ENCODE measurements at places on chromosomes 16 and 17.

DNA sequence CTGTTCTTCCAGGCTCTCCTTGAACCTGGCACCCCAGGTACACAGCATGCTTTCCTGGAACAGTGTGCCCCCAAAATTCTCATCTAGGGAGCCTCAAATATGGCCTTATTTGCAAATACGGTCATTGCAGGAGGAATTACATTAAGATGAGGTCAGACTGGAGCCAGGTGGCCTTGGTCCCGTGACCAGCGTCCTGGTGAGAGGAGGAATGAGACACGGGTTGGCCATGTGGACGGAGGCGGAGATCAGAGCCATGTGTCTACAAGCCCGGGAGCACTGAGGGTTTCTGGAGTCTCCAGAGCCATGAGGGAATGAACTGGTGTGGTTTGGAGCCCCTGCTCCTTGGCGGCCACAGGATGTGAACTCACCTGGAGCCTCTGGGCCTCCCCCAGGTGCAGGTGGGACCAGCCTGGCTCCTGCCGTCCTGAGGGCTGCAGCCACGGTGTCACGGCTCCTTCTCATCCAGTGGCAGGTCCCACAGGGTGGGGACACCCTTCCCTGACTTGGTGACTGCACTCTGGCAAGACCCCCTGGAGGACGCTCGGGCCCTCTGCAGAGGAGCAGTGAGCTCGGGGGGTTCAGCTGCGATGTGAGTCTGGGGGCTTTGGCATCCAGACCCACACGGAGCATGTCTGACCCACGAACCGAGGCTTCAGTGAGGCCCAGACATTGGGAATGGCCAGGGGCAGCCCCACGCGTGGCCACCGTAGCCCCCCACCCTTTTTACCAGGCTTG lies 21.8 kb upstream of the GNG13 start:
- DNase-seq: no peak

- no peak for DNase-seq
Observed at GRCh38 chr16:73268366-73268993, 220.6 kb upstream of the ZFHX3 start.

- no peak for DNase-seq
Observed at GRCh38 chr16:6495486-6496210, 837.0 kb upstream of the RBFOX1 start.

GRCh38 chr17:78986048-78986648 lies 6.4 kb upstream of the LGALS3BP start:
- no peak for DNase-seq

- peak; percentile 66 for DNase-seq
Observed at GRCh38 chr16:46859719-46860152, 24.4 kb upstream of the GPT2 start.

- DNase-seq: no peak
Observed at GRCh38 chr17:9151091-9151490, 129.8 kb downstream of the NTN1 start.

DNA sequence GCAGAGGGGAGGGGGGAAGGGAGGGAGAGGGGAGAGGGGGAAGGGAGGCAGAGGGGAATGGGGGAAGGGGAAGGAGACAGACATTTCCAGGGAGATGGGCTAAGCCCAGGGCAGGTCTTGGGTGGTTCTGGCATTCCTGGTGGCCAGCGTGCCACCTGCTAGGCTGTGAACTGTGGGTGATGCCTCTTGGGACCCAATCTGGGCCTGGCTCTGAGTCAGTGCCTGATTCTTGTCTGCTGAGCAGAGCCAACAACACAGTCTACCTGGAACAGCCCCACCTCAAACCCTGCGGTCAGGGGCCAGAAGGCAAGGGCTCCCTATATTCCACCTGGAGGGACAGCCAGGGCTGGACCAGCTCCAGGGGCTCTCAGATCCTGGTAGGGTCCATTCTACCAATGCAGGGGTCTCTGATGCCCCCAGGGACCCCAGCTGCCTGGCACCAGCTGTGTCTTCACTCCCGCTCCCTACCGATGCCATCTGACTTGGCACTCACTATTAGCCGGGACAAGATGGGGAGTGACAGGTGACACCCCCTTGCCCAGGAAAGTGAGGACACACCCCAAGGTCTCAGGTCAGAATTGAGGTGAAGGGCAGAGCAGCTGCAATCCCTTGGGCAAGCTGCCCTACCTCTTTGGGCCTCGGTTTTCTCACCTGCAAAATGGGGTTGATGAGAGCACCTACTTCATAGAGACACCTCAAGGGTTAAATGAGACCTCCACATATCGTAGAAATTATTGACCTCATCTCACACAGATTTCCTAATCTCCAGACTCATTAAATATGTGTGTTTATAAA lies 87.2 kb downstream of the LITAF start:
- no peak for DNase-seq

- peak; percentile 50 for DNase-seq
Observed at GRCh38 chr16:88454523-88454947, 1.5 kb downstream of the ZFPM1 start.

DNA sequence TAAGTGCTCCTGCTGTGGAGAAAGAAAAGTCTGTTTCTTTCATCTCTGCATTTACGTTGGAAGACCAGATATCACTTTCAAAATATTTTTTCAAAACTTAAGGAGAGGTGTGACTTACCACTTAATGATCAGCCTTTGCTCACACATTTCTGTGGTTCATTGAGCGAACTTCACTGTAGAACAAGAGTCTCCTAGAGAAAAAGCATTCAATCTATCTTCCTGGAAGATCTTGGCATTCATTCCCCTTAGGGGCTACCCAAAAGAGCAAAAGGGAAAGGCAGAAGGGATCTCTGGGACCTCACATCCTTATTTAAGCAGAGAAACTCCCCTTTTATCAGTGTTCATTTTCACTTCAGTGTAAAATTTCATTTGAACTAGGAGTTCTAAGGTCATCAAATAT lies 61.2 kb downstream of the HS3ST3A1 start:
- no peak for DNase-seq

DNA sequence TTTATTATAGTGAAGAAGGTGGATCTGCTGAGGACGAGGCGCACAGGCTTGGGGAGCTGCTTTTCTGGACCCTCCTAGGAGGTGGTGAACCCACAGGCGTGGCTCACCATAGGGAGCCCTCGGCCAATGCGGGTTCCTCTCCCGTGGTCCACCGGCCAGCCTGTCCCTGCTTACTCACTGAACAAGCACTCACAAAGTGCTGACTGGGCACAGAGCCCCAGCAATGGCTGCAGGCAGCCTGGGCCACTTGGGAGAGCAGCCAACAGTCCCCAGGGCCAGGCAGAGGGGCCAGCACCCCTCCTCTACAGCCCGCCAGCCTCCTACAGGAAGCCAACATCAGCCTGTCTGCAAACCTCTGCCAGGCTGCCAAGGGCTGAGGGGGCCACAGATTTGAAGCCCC lies 19.1 kb upstream of the NCBP3 start:
- no peak for DNase-seq

DNA sequence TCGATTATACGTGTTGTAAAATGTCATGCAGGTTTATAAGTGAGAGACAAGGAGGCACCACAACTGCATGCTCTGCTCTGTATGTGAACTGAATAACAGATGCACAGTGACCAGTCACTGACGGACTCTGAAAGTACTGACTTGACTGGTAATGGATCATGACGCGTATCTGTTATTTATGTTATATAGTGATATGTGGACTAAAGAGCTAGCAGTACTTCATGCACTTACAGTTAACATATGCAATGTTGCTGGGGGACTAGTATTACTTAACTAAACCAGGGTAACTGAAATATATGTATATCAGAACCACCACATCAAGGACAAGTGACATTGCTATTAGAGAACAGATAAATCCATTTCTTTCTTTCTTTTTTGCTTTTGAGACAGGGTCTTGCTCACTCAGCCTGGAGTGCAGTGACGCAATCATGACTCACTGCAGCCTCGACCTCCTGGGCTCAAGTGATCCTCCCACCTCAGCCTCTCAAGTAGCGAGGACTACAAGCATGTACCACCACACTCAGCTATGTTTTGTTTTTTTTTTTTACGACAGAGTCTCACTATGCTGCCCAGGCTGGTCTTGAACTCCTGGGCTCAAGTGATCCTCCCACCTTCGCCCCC lies 17.2 kb downstream of the COIL start:
- DNase-seq: no peak

GRCh38 chr16:19939553-19939952 lies 54.9 kb upstream of the GPRC5B start:
- no peak for DNase-seq

DNA sequence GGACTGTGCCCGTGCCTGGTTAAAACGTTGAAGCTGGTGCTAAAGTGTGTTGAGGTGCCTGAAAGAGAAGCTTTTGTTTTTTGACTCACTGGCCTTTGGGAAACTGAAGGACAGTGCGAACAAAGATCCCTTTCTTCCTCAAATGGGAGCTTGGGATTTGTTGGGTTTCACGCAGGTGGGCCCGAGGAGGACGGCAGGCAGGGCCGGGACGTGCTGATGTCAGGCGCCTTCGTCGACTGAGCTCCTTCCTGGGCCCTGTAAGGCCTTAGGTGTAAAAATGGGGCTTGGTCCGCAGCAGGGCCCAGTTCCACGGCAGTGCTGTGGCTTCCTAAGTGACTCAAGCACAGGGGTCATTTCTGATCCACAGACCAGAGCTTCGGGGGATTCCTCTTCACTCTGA lies 106.9 kb downstream of the BANP start:
- no peak for DNase-seq

- no peak for DNase-seq
Observed at GRCh38 chr17:81436294-81436849, 41.1 kb downstream of the BAHCC1 start.

DNA sequence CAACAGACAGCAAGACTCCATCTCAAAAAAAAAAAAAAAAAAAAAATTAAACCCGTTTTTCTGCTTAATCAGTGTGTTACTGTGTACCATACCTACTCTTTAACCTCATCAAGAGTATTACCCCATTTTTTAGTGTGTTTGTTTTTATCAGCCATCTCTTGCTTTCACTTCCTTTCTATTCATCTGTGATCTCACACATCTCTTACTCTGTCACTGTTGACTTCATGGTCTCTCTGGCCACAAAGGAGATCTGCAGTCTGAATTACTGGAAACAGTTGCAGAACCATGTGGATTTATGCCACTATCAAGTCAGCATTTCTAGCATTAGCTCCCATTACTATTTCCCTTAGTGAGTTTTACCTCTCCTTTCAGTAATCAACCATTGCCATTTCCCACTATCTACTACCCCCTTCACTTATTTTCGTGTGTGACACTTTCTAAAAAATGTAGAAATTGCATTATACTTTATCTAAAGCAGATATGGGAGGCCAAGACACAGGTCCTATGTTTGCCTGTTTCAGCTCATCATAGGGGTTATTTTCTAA lies 20.1 kb downstream of the NDEL1 start:
- DNase-seq: no peak

DNA sequence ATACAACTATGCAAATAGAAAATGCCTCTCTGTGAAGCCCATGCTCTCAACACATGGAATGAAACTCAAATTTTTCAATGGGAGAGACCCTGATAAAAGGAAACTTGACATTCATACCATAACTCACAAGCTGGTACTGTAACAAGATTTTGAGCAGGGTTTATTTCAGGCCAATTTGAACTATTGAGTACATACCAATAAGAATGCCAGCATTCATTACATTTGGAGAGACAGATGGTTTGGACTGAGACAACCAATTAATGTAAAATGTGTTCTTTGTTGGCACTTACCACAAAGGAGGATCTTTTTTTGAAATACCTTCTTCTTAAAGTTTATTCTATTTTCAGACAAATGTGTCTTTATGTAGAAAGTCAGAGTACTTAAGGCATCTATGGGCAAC lies 1357.0 kb upstream of the GOT2 start:
- no peak for DNase-seq

- no peak for DNase-seq
Observed at GRCh38 chr17:58416937-58417299, 416 bp downstream of the RNF43 start.

DNA sequence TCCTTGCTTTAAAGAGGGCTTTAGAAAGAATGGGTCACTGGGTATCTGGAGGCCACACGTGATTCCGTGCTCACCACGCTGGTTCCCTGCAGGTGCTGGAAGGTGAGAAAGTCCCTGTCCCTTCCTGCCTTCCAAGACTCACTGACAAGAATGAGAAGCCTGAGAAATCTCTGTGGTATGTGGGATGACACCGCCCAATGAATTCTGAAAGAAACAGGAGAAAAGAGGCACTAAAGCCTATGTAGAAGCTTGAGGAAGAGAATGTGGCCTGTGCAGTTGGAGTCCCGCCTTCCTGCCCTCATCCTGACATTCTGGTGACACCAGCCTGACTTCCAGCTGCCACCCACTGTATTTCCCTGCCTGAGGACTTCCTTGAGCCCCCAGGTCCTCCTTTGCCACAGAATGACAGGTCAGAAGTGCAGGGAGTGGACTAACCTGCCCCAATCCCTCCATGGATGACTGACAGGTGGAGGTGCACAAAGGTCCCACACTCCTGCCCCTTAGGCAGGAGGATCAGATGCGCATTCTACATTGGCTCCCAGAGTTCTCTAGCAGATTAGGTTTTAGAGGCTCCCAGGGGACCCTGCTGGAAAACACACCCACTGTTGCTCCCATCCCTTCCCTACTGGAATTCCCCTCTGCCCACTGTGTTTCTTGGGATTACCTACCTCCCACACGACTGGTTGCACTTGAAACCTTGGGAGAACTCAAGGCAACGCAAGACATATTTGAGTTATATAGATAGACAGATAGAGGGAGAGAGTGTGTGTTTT lies 38.6 kb upstream of the TENT4B start:
- no peak for DNase-seq

GRCh38 chr17:5424909-5425308 lies 4.9 kb downstream of the RPAIN start:
- no peak for DNase-seq

DNA sequence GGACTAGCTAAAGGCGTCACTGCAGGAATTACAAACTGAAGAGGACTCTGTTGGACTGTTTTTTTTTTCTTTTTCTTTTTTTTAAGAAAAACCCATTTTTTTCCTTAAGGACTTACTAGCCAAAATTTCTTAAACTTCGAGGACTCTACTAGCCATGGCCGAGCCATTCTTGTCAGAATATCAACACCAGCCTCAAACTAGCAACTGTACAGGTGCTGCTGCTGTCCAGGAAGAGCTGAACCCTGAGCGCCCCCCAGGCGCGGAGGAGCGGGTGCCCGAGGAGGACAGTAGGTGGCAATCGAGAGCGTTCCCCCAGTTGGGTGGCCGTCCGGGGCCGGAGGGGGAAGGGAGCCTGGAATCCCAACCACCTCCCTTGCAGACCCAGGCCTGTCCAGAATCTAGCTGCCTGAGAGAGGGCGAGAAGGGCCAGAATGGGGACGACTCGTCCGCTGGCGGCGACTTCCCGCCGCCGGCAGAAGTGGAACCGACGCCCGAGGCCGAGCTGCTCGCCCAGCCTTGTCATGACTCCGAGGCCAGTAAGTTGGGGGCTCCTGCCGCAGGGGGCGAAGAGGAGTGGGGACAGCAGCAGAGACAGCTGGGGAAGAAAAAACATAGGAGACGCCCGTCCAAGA lies 878 bp downstream of the HEXIM1 start:
- DNase-seq: peak; percentile 72

DNA sequence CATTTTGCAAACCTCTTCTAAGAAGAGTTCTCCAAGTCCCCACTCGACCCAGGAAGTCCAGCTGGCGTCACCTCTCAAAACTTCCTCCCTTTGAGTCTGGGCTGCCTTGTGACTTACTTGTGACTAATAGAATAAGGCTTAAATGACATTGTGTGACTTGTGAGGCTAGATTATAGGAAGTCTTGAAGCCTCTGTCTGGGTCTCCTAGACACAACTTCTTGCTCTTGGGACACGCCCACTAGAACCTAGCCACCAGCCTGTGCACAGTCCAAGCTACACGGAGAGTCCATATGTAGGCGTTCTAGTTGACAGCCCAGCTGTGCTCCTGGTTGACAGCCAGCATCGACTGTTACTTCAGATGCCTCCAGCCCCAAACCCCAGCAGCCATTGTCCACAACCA lies 66.7 kb upstream of the TANC2 start:
- no peak for DNase-seq

- DNase-seq: no peak
Observed at GRCh38 chr17:47615766-47616424, 33.8 kb upstream of the KPNB1 start.

GRCh38 chr17:46100590-46100989 lies 92.6 kb downstream of the KANSL1 start:
- no peak for DNase-seq

All from stimulated activated CD4-positive, alpha-beta T cell treated with anti-CD3 and anti-CD28 coated beads, Interleukin-1b, Interleukin-23, amount 100 ng/mL, for 48 hours (primary cell).